ENCODE measurements at places on chromosomes 6 and 20. TPM values are rescaled to one million over a fixed set of nuclear protein-coding genes. Genes with fewer than 3 reads are reported as not detected.

DNA sequence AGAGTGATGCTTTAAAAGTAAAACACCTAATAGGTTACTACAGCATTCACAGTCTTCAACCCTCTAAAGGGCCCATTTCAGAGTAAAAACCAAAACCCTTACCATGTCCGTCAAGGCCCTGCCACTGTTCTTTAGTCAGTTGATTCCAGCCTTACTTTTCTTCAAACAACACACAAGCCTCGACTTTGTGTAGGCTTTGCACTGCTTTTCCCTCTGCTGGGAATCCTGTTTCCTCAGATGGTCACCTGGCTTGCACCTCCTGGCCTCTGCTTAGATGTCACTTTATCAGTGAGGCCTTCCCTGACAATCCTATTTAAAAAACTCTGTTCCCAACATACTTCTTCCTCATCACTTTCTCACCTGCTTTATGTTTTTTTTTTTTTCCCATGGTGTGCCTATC, 77.1 kb upstream of the FLRT3 start:
- H3K4me1 ChIP-seq, result no peaks in the 10 kb centered on the region
- H3K27ac ChIP-seq, result no peak overlapping the region
- H3K27me3 ChIP-seq, result no peaks in the 10 kb centered on the region
- H3K4me3 ChIP-seq, result no peak overlapping the region
- DNase-seq, result no peak

DNA sequence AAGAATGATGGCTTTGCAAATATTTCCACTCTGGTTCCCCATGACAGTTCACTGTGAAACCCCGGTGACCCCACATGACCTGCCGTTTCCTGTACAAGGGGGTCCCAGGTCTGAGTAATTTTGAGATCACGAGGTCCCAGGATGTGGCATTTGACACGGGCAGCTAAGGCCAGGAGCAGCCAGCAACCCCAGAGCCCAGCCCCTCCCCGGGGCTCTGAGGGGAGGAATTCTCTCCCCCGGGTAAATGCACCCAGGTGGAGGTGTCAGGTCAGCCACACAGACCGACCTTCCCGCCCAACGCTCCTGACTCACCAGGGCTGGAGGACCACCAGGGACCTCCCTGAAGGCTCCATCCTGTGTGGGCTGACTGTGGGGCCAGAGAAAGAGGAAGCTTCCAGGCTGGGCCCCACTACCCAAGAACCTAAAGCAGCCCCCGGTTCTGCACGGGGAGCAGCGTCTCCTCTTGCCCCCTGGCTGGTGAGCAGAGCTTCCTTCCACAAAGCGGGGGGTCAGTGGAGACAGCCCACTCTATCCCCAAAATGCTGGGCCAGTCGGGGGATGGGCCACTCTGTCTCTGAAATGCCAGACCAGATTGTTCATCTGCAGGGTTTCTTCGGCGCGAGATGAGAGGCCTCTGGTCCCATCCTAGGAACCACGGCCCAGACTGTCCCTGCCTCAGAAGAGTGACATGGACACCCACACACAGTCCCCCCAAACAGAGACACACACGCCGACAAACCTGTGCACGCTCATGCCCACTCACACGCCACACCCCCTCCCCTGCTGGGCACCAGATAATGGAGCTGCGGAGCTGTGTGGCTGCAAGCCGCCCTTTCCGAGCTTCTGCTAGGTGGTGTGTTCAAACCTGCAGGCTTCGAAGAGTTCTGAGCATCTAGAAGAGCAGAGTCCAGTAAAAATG, 23.4 kb upstream of the SLCO4A1 start:
- H3K36me3 ChIP-seq, result no peaks in the 10 kb centered on the region
- no peak overlapping the region for H3K4me3 ChIP-seq
- H3K4me1 ChIP-seq, result peaks cover 44% of the 10 kb centered on the region
- DNase-seq, result no peak

- H3K36me3 ChIP-seq, result no peaks in the 10 kb centered on the region
- no peaks in the 10 kb centered on the region for H3K4me1 ChIP-seq
- no peak overlapping the region for H3K4me3 ChIP-seq
Measured at GRCh38 chr20:36836591-36837269, 39.2 kb upstream of the TLDC2 start.

GRCh38 chr6:26202201-26202611, 115.0 kb downstream of the HFE start:
- H3K4me1 ChIP-seq, result peaks cover 17% of the 10 kb centered on the region
- no peak overlapping the region for H3K4me3 ChIP-seq
- H3K36me3 ChIP-seq, result no peaks in the 10 kb centered on the region
- no peak overlapping the region for H3K27ac ChIP-seq
- no peaks in the 10 kb centered on the region for H3K27me3 ChIP-seq

DNA sequence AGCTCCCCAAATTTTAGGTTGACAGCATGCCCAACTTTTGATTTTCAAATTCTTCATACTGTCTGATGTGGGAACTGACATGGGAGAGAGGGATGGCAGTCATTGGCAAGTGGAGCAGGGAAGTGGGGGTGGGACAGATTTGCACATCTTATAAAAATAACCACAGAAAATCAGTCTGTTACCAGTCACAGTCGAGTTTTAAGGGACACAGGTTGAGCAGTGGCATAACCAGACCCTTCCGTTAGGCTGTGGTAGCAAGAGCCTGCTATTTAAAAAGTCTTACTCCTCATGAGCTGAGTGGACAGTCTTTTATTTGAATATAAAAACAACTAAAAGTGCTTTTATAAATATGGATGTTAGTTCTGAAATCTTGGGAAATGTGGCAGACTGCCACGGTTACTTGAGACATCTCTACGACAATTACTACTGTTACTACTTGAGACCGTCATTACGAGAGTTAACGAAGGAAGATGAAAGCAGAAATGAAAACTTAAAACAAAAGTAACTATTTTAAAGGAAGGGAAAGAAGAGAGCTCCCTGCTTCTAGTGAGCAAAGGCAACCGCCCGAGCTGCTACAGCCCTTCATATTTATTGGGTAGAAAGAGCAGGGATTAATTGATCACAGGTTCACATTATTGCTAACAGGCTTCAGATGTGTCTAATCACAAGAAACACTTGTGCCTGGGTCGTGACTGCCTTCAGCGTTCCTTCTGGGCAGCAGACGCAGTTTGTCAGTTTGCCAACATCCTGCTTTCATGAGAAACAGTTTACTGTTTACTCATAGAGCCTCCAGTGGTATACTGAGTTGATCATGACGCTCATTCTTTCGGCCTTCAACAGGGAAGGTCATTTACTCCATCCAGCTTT, 71.3 kb downstream of the EFHC1 start:
- no peak for DNase-seq
- H3K36me3 ChIP-seq, result no peaks in the 10 kb centered on the region
- no peak overlapping the region for H3K4me3 ChIP-seq

The SOX18 gene
- total RNA-seq, result not detected

DNA sequence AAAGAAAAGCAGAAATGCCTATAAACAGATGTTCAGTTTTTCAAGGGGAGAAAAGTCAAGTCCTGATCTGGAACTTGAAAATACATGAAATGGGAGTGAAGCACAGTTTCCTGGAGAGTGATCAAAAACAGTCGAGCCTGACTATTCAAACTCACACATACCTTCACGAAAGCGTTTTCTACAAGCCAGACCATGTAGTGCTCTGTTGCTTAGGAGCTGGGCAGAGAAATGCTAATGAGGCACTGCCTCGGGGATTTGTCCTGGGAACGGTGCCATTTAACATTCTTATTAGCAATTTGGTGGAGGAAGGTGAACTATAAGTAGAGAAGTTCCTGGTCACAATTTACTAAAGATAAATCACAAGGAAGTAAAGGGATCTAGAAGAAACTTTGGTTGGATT, 5.9 kb downstream of the NHSL1 start:
- no peaks in the 10 kb centered on the region for H3K36me3 ChIP-seq
- H3K4me1 ChIP-seq, result no peaks in the 10 kb centered on the region
- H3K27ac ChIP-seq, result no peak overlapping the region
- no peaks in the 10 kb centered on the region for H3K27me3 ChIP-seq
- no peak for DNase-seq
- H3K4me3 ChIP-seq, result no peak overlapping the region

The ZSCAN23 gene
- 3.5 TPM for total RNA-seq

The PTP4A1 gene
- total RNA-seq, result 160 TPM

- H3K36me3 ChIP-seq, result peaks cover 4% of the 10 kb centered on the region
- H3K4me1 ChIP-seq, result no peaks in the 10 kb centered on the region
- no peak overlapping the region for H3K4me3 ChIP-seq
- no peak overlapping the region for H3K27ac ChIP-seq
- no peaks in the 10 kb centered on the region for H3K27me3 ChIP-seq
Measured at GRCh38 chr6:13794184-13794583, 20.2 kb downstream of the MCUR1 start.

GRCh38 chr6:55664591-55665587, 85.9 kb upstream of the HMGCLL1 start:
- H3K27ac ChIP-seq, result no peak overlapping the region
- H3K4me3 ChIP-seq, result no peak overlapping the region
- H3K36me3 ChIP-seq, result no peaks in the 10 kb centered on the region

DNA sequence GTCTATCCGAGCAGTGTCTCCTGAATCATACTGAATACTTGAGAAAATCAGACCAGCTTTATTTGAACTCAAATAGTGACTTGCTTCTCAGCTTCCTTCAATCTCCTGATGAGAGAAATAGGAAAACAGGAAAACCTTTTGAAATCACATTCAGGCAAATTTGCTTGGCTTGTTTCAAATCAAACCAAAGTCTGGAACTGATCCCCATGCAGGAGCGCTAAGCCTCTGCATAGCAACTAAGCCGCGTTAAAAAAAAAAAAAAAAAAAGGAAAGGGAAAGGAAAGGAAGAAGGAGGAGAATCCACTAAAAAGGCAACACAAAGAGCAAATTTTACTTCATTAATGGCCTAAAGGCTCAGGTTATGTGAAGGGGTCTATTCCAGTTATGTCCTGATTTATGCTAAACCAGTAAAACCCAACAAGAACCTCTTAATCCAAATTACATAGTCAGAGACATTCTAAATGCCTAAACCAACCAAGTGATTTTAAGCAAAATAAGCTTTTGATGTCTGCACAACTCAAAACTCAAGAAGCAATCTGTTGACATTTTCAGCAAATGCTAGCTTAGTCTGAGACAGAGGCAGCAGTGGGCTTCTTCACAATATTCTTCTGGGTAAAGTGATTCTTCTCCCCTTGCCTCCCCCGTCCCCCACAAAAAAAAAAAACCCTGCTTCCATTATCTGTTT, 112.5 kb downstream of the SOBP start:
- no peaks in the 10 kb centered on the region for H3K4me1 ChIP-seq
- peaks cover 12% of the 10 kb centered on the region for H3K27me3 ChIP-seq
- DNase-seq, result no peak
- no peaks in the 10 kb centered on the region for H3K36me3 ChIP-seq

- no peaks in the 10 kb centered on the region for H3K4me1 ChIP-seq
- H3K36me3 ChIP-seq, result peaks cover 23% of the 10 kb centered on the region
- no peaks in the 10 kb centered on the region for H3K27me3 ChIP-seq
- H3K27ac ChIP-seq, result no peak overlapping the region
Measured at GRCh38 chr6:82237013-82237412, 10.5 kb downstream of the IBTK start.

The OR2H1 gene
- not detected for total RNA-seq

DNA sequence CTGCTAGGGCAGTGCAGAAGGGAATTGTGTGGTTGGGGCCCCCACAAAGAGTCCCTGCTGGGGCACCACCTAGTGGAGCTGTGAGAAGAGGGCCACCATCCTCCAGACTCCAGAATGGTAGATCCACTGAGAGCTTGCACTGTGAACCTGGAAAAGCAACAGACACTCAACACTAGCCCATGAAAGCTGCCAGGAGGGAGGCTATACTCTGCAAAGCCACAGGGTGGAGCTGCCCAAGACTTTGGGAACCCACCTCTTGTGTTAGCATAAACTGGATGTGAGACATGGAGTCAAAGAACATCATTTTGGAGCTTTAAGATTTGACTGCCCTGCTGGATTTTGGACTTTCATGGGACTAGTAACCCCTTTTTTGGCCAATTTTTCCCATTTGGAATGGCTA, 328.4 kb upstream of the KHDRBS2 start:
- no peak overlapping the region for H3K27ac ChIP-seq
- no peaks in the 10 kb centered on the region for H3K36me3 ChIP-seq
- no peak overlapping the region for H3K4me3 ChIP-seq

- H3K4me3 ChIP-seq, result no peak overlapping the region
- no peak overlapping the region for H3K27ac ChIP-seq
- no peak for DNase-seq
- H3K27me3 ChIP-seq, result peaks cover 28% of the 10 kb centered on the region
- no peaks in the 10 kb centered on the region for H3K36me3 ChIP-seq
- H3K4me1 ChIP-seq, result no peaks in the 10 kb centered on the region
Measured at GRCh38 chr20:46644160-46644559, 7.1 kb downstream of the SLC13A3 start.

GRCh38 chr6:20931093-20931492, 396.8 kb downstream of the CDKAL1 start:
- no peak overlapping the region for H3K27ac ChIP-seq
- H3K36me3 ChIP-seq, result no peaks in the 10 kb centered on the region
- no peak for DNase-seq
- H3K27me3 ChIP-seq, result no peaks in the 10 kb centered on the region
- H3K4me1 ChIP-seq, result no peaks in the 10 kb centered on the region

GRCh38 chr6:110170081-110170480, 9.4 kb downstream of the WASF1 start:
- H3K4me3 ChIP-seq, result no peak overlapping the region
- peaks cover 2% of the 10 kb centered on the region for H3K27me3 ChIP-seq
- no peak for DNase-seq
- H3K4me1 ChIP-seq, result no peaks in the 10 kb centered on the region

DNA sequence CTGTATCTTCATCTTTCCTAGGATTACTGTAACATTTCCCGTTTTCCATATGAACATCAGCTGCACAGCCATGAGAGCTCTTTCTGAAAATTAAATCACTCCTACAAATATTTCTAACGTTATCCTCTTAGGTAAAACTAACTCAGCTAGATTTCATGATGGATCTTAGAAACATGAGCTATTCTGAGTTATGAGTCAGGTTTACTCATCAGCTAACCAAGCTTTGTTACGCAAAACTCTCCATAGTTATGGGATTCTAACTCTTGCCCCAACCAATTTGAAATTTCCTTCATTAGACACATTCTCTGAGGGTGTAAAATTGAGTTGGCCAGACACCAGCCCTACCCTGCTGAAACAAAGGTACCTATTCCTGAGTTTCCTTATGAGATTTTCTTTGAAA, 14.0 kb downstream of the DEFB110 start:
- no peak overlapping the region for H3K4me3 ChIP-seq
- no peaks in the 10 kb centered on the region for H3K4me1 ChIP-seq
- no peak for DNase-seq
- H3K36me3 ChIP-seq, result no peaks in the 10 kb centered on the region

DNA sequence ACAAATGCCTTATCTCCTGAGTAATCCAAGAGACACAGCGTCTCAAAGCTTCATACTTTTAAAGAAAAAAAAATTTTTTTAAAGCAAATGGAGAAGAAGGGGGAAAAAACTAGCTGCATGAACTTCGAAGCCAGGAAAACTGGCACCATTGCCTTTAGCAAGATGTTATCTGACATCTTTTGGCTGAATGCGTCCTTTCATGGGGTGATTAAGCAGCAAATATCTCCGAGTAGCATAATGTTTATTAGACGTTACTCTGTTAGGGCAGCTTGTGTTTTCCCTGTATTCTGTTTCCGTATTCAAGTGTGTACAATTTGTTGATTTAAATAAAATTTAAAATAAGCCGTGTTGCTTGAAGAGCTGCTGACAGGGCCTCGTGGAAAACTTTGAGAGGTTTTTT, 76.5 kb upstream of the TSHZ2 start:
- no peak for DNase-seq
- no peaks in the 10 kb centered on the region for H3K36me3 ChIP-seq
- no peak overlapping the region for H3K4me3 ChIP-seq
- no peaks in the 10 kb centered on the region for H3K27me3 ChIP-seq
- no peaks in the 10 kb centered on the region for H3K4me1 ChIP-seq

- H3K4me3 ChIP-seq, result no peak overlapping the region
- no peak for DNase-seq
- peaks cover 12% of the 10 kb centered on the region for H3K36me3 ChIP-seq
- no peak overlapping the region for H3K27ac ChIP-seq
- H3K27me3 ChIP-seq, result no peaks in the 10 kb centered on the region
Measured at GRCh38 chr6:111573892-111574797, 31.5 kb downstream of the TRAF3IP2 start.

GRCh38 chr6:53615633-53616449, 49.7 kb downstream of the KLHL31 start:
- no peak for DNase-seq
- no peaks in the 10 kb centered on the region for H3K27me3 ChIP-seq
- H3K4me3 ChIP-seq, result no peak overlapping the region
